Psoas muscle (tissue), 8 donors: ENCODE measurements at places on chromosomes 7 and 10. TPM values are rescaled to one million over a fixed set of nuclear protein-coding genes. Genes with fewer than 3 reads are reported as not detected.

Gene ASB13
- total RNA-seq, result 13.0 TPM

Gene CHN2
- total RNA-seq, result 4.2 TPM

Gene PTN
- total RNA-seq, result 0.32 TPM

Gene MYL10
- total RNA-seq, result not detected

Gene GPR15LG
- total RNA-seq, result not detected

Gene CALML3
- total RNA-seq, result not detected

GRCh38 chr10:73872190-73872710 is 2.1 kb downstream of the CAMK2G start:
- H3K27ac ChIP-seq, result peak overlapping the region; percentile 26
- H3K27me3 ChIP-seq, result no peaks in the 10 kb centered on the region
- H3K4me1 ChIP-seq, result peaks cover 82% of the 10 kb centered on the region
- DNase-seq, result no peak

GRCh38 chr7:148371280-148371937 is 219.2 kb upstream of the C7orf33 start:
- H3K4me3 ChIP-seq, result no peak overlapping the region
- no peaks in the 10 kb centered on the region for H3K27me3 ChIP-seq

- peaks cover 69% of the 10 kb centered on the region for H3K4me1 ChIP-seq
- no peaks in the 10 kb centered on the region for H3K27me3 ChIP-seq
- peaks cover 2% of the 10 kb centered on the region for H3K36me3 ChIP-seq
- peak overlapping the region; percentile 99 for H3K27ac ChIP-seq
These were observed 2.4 kb downstream of the PURB start for GRCh38 chr7:44882899-44883298.

- peak overlapping the region; percentile 81 for H3K27ac ChIP-seq
- peak; percentile 64 for DNase-seq
- peak overlapping the region; percentile 77 for H3K4me3 ChIP-seq
- no peaks in the 10 kb centered on the region for H3K27me3 ChIP-seq
- no peaks in the 10 kb centered on the region for H3K36me3 ChIP-seq
These were observed 3.2 kb downstream of the SFMBT2 start for GRCh38 chr10:7407368-7408290.

DNA sequence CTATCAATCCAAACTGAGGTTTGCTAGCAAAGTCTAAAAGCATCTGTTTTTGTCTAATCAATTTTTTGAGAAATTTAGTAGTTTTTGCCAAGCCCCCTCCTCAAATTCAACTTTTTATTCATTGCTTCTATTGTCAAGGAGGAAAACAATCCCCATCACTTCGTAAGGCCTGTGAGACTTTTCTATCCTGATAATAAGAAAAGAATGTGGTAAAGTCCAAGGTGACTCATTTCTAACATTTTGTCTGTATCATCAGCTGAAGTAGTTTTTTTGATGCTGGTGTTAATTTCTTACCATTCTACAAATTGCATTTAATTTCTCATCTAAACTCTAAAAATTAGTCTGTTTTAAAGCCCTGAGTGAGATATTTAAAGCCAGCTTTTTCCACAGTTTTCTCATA is 11.7 kb downstream of the ANK3 start:
- H3K4me1 ChIP-seq, result no peaks in the 10 kb centered on the region
- no peaks in the 10 kb centered on the region for H3K36me3 ChIP-seq

GRCh38 chr10:46544989-46545791 is 11.3 kb downstream of the GPRIN2 start:
- no peak overlapping the region for H3K4me3 ChIP-seq
- H3K36me3 ChIP-seq, result no peaks in the 10 kb centered on the region
- H3K27ac ChIP-seq, result no peak overlapping the region
- peak; percentile 38 for DNase-seq

DNA sequence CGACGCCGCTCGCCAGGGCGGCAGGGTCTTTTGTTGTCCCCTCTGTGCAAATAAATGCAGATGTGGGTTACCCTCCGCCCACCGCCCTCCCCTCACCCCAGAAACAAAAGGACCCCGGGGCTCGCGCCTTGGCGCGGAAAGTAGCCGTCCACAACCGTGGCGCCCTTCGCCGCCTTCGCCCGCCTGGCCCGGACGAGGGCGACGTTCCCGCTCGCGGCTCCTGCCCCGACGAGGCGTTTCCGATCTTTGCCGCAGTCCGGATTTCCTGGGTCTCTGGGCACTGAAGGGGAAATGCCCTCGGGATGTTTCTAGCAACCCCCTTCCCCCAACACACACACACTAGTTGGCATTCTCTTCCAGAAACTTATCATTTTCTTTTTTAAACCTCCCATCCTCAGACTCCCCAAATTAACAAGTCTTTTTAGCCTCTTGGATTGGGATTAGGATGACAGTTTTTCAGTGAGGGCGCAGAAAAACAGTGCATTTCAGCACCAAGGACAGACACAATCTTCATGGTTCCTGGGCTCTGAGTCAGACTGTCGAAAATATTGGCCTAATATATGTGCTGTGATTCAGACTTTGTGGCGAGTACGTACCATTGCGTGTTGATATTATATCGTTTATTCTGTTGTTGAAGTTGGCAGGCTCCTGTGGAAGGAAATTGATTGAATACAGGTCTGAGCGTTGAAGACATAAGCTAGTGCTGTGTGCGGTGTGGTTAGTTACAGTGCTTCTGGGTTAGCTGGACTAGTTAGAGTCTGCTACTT is 771 bp downstream of the PHYHIPL start:
- H3K36me3 ChIP-seq, result no peaks in the 10 kb centered on the region
- no peak overlapping the region for H3K27ac ChIP-seq
- peak; percentile 8 for DNase-seq
- no peaks in the 10 kb centered on the region for H3K27me3 ChIP-seq
- H3K4me1 ChIP-seq, result no peaks in the 10 kb centered on the region
- peak overlapping the region; percentile 58 for H3K4me3 ChIP-seq

- H3K27me3 ChIP-seq, result no peaks in the 10 kb centered on the region
- no peaks in the 10 kb centered on the region for H3K4me1 ChIP-seq
- no peak overlapping the region for H3K4me3 ChIP-seq
These were observed 34.4 kb upstream of the CABCOCO1 start for GRCh38 chr10:61628151-61628874.

DNA sequence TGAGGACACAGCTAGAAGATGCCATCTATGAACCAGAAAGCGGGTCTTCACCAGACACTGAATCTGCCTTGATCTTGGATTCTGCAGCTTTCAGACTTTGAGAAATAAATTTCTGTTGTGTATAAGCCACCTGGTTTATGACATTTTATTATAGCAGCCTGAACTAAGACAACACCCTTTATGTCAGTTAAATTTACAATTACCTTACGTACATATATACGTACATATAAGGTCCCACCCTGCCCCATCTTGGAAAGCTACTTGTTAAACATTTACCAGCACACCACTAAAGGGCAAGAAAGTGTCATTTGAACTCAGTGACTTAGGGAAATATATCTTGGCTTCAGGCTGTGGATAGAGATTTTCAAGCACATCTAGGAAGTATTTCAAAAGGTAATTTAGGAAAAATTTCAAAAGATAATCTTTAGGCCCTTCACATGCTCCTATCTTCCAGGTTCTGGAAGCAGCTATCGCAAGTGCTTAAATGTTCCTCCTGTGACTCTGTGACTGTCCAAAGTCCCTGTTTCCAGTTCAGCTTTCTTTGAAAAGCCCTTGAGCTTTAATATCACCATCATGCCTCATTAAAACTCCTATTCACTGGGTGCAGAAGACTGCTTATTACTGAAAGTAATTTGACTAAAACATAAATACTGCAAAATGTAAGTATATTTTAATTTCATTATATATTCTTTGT is 9.6 kb upstream of the SRI start:
- no peaks in the 10 kb centered on the region for H3K4me1 ChIP-seq
- H3K27me3 ChIP-seq, result no peaks in the 10 kb centered on the region
- no peak overlapping the region for H3K27ac ChIP-seq
- no peak overlapping the region for H3K4me3 ChIP-seq
- no peaks in the 10 kb centered on the region for H3K36me3 ChIP-seq

DNA sequence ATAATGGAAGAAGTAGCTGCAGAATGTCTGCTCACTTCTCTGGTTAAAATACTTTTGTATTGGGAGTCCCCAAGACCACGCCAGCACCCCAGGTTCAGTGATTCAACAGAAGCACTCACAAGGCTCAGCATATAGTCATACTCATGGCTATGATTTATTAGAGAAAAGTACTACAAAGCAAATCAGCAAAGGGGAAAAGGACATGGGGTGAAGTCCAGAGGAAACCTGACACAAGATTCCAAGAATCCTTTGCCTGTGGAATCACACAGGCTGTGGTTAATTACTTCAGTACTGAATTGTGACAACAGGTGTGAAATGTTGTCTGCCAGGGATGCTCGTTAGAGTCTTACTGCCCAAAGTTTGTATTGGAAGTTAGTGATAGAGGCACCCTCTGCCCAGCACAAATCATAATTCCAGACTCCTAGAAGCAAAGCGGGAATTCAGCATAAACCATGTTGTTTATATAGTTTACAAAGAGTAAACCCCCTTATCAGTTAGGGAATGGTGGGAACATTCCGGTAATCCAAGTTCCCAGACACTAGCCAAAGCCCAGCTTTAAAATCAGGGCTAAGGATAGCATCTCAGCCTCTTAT is 79.4 kb downstream of the HYCC1 start:
- peak overlapping the region; percentile 19 for H3K27ac ChIP-seq
- H3K4me1 ChIP-seq, result peaks cover 9% of the 10 kb centered on the region
- H3K4me3 ChIP-seq, result no peak overlapping the region
- H3K36me3 ChIP-seq, result no peaks in the 10 kb centered on the region
- no peak for DNase-seq

- no peak for DNase-seq
- no peak overlapping the region for H3K27ac ChIP-seq
- no peaks in the 10 kb centered on the region for H3K4me1 ChIP-seq
- no peaks in the 10 kb centered on the region for H3K36me3 ChIP-seq
- no peak overlapping the region for H3K4me3 ChIP-seq
These were observed 851.3 kb upstream of the KCND2 start for GRCh38 chr7:119421657-119422056.

- no peaks in the 10 kb centered on the region for H3K4me1 ChIP-seq
- no peaks in the 10 kb centered on the region for H3K27me3 ChIP-seq
- no peak overlapping the region for H3K4me3 ChIP-seq
- DNase-seq, result no peak
These were observed 264.7 kb downstream of the GRM8 start for GRCh38 chr7:126988022-126988421.

DNA sequence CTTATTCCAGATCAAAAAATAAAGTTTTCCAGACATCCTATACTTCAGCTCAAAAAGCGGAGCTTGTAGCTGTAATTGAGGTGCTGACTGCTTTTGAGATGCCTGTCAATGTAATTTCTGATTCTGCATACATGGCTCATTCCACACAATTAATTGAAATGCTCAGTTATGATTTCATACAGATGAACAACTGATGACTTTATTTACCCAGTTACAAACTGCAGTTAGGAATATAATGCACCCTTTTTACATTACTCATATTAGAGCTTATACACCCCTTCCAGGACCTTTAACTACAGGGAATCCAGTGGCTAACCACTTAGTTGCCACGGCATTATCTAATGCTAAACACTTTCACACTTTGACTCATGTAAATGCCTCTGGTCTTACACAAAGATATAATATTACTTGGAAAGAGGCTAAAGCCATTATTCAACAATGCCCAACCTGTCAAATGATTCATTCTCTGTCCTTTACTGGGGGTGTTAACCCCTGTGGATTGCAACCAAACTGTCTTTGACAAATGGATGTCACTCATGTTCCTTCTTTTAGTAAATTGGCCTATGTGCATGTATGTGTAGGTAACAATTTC is 147.3 kb downstream of the ZNF33B start:
- no peaks in the 10 kb centered on the region for H3K4me1 ChIP-seq
- no peak overlapping the region for H3K4me3 ChIP-seq
- no peak overlapping the region for H3K27ac ChIP-seq
- no peaks in the 10 kb centered on the region for H3K27me3 ChIP-seq
- no peaks in the 10 kb centered on the region for H3K36me3 ChIP-seq

DNA sequence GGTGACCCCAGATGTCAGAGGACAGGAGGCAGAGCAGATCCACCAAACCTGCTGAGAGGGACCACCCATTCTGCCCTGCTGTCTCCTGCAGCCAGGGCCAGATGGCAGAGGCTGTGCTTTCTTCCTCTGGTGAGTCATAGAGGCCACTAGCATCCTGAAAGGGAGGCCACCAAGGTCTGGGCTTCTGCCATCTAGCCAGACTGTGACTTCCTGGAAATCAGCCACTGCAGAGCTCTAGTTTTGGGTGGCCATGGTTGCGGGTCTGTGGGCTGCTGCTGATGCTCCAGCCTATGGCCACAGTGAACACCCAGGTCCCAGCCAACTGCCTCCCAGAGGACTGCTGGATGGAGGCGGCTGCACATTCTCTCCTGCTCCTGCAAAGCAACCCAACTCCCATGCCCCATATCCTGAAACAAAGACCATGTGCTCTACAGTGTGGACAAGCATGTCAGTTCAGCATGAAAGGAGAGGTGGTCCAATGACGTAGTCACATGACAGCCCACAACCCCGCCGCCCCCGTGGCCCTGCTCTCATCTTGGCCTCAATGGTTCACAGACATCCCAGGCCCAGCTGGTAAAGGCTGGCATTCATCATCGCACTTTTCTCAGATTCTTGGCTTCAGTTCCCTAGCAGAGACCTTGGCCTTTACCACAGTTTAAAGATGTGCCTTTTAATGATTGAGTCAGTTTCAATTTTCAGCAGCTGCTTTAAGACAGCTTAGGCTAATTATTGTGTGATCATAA is 73.9 kb upstream of the CXCL12 start:
- H3K27me3 ChIP-seq, result no peaks in the 10 kb centered on the region
- no peak overlapping the region for H3K4me3 ChIP-seq
- no peaks in the 10 kb centered on the region for H3K4me1 ChIP-seq
- no peak for DNase-seq

GRCh38 chr10:17643339-17643754 is 604 bp upstream of the STAM start:
- H3K36me3 ChIP-seq, result no peaks in the 10 kb centered on the region
- DNase-seq, result peak; percentile 85
- H3K27ac ChIP-seq, result peak overlapping the region; percentile 99
- H3K4me3 ChIP-seq, result peak overlapping the region; percentile 90

DNA sequence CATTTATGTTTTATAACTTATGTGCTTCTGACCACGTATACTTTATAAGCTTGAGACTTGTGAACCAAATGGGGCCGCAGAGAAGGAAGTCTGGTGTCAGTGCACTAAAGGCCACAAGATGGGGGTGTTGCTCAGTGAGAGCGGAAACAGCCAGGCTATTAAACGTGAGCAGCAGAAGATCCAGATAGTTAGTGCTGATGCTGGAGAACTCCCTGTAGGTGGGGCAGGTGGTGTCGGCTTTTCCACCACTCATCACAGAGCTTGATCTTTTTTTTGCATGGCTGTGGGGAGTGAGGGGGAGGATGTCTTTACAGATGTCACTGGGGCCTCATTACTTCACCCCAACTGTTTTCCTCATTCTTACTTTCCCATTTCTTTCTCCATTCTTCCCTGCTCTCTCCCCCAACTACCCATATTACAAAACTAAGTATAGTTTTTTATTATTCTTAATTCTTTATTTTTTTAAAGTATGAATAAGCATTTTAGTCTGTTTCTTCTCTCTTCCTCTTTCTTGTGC is 34.7 kb downstream of the ACADSB start:
- no peak overlapping the region for H3K27ac ChIP-seq
- H3K36me3 ChIP-seq, result peaks cover 59% of the 10 kb centered on the region
- H3K4me1 ChIP-seq, result no peaks in the 10 kb centered on the region
- H3K4me3 ChIP-seq, result no peak overlapping the region
- no peaks in the 10 kb centered on the region for H3K27me3 ChIP-seq

- DNase-seq, result peak; percentile 42
- H3K27me3 ChIP-seq, result peaks cover 2% of the 10 kb centered on the region
- H3K4me3 ChIP-seq, result no peak overlapping the region
- no peaks in the 10 kb centered on the region for H3K4me1 ChIP-seq
- H3K27ac ChIP-seq, result no peak overlapping the region
- no peaks in the 10 kb centered on the region for H3K36me3 ChIP-seq
These were observed 98.4 kb downstream of the RGS10 start for GRCh38 chr10:119443970-119444660.

- no peaks in the 10 kb centered on the region for H3K36me3 ChIP-seq
- no peaks in the 10 kb centered on the region for H3K27me3 ChIP-seq
- H3K27ac ChIP-seq, result no peak overlapping the region
- H3K4me3 ChIP-seq, result no peak overlapping the region
These were observed 519.7 kb downstream of the LRMDA start for GRCh38 chr10:75950997-75951589.
